ENCODE measurements at places on chromosomes 4 and X.

GRCh38 chrX:19724409-19724808 is 163.0 kb downstream of the SH3KBP1 start:
- DNase-seq: no peak

GRCh38 chr4:14157262-14157661 is 529.7 kb upstream of the BOD1L1 start:
- DNase-seq: no peak

DNA sequence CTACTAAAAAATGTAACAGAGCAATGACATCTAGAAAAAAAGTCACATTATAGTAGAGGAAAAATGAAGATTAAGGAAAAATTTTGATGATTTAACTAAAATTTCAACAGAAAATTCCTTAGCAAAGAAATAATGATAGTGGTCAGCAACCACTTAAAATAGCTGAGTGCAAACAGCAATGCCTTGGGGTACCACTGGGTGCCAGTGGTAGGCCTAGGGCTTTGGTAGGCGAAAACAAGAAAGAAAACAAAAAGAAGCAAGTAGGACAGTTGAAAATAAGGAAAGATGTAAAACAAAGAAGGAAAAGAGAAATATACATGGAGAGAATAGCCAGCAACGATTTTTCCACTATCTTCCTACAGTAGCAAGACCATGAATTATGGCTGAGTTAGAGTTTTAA is 313.5 kb upstream of the IRS4 start:
- DNase-seq: no peak

GRCh38 chr4:44927399-44928380 is 201.3 kb upstream of the GNPDA2 start:
- DNase-seq: no peak

GRCh38 chr4:145830699-145831098 is 107.9 kb downstream of the ZNF827 start:
- no peak for DNase-seq

DNA sequence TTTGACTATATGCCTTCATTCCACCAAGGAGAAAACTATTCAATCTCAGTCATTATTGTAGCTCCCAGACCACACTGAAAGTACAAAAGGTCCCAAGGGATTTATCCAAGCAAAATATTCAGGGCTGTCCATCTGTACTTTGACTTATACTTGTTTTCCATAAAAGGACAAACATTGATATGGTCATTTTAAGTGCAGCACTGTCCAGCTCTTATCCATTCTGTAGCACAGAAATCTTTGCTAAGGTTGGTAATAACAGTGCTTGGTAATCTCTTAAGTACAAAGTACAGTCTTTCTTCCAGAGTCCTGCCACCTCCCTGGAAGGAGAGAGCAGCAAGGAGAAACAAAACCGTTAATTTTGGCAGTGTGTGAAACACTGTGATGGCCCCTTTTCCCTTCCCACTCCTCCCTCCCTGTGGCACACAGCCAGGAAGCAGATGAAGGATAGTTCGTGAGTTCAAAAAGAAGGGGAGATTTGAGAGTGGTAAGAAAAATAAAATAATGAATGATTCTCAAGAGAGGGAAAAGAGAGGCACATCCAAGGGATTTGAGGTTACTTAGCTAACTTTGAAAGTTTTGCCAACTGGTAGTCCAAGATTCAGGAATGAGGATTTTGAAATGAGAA is 6.8 kb upstream of the CXCL2 start:
- DNase-seq: no peak

- DNase-seq: no peak
Observed at GRCh38 chrX:629230-630006, 1.2 kb upstream of the SHOX start.

DNA sequence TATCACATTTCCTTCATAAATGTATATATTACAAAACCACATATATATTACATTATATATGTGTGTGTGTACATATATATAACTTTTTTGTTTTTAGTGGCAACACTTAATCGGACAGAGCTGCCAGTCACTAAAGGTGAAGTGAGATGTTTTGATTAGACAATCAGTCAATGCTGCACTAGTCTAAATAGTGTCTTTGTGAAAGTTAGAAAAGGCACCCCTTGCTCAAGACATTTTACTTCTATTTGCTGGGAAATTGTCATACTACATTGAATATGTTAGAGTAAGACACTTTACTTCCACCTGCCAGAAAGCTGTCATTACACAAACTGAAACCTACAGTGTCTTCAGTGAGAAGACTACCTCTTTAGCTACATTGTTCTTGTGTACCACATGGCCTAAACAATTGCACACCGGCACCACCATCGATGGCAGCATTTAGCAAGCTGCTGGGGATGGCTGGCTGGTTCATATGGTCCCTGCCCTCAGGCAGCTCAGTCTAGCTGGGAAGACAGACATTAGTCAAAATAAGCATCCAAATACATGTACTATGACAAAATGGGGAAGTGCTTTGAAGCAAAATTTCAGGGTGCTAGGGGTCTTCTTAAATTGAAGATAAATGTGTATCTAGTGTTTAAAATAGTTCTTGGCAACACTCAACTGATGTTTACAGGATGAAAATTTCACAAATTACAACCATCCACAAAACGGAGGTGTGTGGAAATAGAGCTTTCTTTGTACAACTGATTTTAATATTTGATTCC is 148.1 kb upstream of the GATB start:
- no peak for DNase-seq

GRCh38 chrX:71228063-71228642 is 5.1 kb downstream of the GJB1 start:
- DNase-seq: no peak

- DNase-seq: no peak
Observed at GRCh38 chrX:130184857-130185256, 13.1 kb downstream of the RAB33A start.

- DNase-seq: no peak
Observed at GRCh38 chrX:10922159-10922558, 189.0 kb upstream of the HCCS start.

- no peak for DNase-seq
Observed at GRCh38 chr4:146061610-146062334, 113.7 kb upstream of the LSM6 start.

GRCh38 chrX:27439771-27440170 is 23.4 kb downstream of the PPP4R3C start:
- DNase-seq: no peak

DNA sequence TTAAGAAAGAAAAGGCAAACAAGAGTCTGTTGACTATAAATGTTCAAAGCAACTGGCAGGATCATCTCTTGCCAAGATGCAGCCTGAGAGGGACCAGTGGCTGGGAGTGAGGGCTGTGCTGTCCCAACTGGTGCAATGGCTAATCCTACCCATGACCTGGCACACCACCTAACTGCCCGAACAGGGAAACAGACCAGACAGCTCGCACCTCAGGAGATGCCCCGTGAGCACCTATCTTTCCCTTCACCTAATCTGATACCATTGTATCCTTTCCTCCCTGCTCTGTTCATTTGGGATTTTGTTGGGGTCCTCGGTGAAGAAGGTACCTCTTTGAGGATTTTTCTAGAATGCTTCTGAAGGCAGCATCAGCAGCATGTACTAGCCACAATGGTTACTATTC is 206.5 kb upstream of the MAMLD1 start:
- no peak for DNase-seq

Measured in activated CD4-positive, alpha-beta T cell treated with anti-CD3 and anti-CD28 coated beads, Interleukin-2, amount 50 U/mL, for 1 hour (primary cell).